ENCODE measurements at places on chromosomes 2 and 18.

- DNase-seq, result no peak
These were observed 563.9 kb downstream of the DCC start for GRCh38 chr18:52903857-52904256.

DNA sequence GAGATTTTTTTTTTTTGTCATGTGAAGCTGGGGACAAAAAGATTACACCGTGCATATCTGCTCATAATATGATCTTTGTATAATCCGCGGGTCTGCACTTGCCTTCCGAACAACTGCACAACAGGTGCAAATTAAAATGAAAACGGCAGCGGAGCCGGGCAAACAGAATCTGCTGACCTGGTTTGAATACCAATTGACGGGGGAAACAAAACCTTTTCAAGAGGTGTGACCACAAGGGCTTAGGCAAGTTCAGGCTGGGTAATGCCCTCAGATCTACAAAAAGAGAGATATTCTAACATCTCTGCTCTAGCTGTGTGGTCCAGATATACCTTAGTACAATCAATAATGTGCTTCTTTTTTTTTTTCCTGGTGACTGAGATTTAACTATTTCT is 88.5 kb downstream of the ZEB2 start:
- no peak for DNase-seq

GRCh38 chr2:176066645-176067588 is 16.8 kb downstream of the EVX2 start:
- no peak for DNase-seq

DNA sequence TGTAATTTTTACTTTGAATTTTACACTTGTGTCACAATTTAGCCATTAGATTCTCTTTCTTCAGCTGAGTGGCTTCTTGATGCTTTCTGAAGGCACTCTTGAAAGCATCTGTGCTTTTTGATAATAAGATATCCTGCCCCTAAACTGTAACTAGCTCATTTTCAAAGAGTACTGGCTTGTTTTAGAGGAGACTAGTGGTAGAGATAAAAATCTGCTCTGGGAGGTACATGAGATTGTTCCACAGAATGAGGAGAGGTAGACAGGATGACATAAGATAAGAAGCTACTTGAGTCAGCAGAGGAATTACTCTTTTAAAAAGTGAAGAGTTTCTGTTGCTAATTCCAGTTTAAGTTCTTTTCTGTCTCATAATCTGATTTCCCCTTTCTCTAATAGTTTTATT is 10.6 kb downstream of the PLEKHB2 start:
- DNase-seq, result no peak

DNA sequence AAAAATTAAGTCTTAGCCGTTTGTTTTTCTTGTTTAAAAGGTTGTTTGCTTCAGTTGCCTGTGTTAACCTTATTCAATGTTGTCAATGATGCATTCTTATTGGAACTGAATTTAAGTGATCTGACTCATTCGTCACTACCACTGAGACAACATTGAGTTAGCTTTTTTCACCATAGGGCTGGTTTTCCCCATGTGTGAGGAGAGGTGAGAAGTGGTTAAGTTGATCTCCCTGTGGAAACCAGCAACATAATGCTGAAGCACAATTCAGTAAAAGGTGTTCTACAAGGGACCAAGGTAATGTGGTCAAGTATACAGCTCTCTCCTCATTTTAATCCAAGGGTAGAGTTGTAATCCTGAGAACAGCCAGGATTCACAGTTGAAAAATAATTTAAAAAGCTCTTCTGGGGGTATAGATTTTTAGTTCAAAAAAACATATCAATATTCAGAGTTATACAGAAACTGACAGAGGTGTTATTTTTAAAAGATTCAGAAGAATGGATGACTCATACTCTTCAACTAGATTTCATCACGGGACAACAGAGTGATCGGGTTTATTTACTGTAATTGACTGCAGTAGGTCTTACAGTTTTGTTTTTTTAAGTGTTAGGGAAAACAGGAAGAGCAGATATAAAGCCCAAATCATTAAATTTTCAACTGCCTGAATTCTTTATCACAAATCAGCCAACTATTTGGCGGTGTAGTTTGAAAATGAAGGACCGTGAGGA is 12.6 kb downstream of the NOP58 start:
- no peak for DNase-seq

DNA sequence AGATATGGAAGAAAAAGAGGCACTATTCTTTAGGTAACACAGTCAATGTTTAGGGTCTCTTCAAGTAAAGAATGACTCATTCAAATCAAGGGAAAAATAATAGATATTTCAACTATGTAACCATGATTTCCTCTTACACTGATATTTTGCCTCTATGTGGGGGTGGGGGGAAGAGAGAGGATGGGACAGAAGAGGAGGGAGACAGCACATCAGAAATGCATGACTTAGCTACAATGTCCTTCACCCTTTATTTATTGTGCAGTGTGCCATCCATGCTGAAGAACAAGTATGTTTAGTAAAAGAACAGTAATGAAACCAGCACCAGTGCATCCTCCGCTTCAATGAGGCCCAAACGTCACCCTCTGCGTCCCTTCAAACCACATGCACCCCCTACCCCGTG is 204.8 kb downstream of the HDAC4 start:
- no peak for DNase-seq

DNA sequence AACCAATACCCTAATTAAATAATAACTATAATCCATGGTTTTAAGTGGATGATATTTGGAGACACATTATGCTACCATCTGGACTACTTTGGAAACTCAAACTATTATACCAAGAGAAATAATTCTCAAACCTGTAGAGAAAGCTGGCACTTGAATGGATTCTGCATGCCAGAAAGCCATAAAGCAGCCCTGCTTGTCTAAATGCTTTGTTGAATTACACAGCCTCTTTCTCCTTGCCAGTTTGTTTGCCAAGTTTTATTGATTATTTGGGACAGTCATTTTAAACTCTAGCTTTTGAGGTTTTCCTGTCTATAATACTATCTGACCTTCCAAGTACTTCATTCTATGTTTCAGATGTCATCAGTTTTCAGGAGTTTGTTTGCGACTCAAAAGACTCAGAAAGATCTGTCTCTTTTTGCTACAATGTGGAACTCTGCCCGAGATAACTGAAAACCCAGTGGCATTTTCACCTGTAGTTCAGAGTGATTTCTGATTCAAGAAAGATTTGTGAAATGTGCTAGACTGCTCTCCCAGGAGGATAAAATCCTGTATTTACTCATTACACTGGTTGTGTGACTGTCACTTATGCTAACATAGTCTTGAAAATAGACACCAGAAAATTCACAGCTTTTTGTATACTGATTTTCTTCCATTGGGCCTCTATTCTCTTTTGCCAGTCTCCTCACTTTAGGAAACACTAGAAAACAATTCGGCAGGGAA is 29.2 kb upstream of the MBOAT2 start:
- no peak for DNase-seq

- no peak for DNase-seq
These were observed 133.7 kb downstream of the RHBDD1 start for GRCh38 chr2:226969417-226970080.

GRCh38 chr2:69975853-69976462 is 14.5 kb upstream of the ASPRV1 start:
- no peak for DNase-seq

- DNase-seq, result no peak
These were observed 101.4 kb downstream of the MYO5B start for GRCh38 chr18:50093366-50094064.

- no peak for DNase-seq
These were observed 132.1 kb downstream of the TCF4 start for GRCh38 chr18:55455938-55456337.

Measured in GM06990 (cell line).